Activated CD4-positive, alpha-beta memory T cell treated with anti-CD3 and anti-CD28 coated beads, Interleukin-2, amount 10 ng/mL, durations not matched to agents 7 days and 5 days (primary cell): ENCODE measurements at places on chromosomes 7 and 10.

DNA sequence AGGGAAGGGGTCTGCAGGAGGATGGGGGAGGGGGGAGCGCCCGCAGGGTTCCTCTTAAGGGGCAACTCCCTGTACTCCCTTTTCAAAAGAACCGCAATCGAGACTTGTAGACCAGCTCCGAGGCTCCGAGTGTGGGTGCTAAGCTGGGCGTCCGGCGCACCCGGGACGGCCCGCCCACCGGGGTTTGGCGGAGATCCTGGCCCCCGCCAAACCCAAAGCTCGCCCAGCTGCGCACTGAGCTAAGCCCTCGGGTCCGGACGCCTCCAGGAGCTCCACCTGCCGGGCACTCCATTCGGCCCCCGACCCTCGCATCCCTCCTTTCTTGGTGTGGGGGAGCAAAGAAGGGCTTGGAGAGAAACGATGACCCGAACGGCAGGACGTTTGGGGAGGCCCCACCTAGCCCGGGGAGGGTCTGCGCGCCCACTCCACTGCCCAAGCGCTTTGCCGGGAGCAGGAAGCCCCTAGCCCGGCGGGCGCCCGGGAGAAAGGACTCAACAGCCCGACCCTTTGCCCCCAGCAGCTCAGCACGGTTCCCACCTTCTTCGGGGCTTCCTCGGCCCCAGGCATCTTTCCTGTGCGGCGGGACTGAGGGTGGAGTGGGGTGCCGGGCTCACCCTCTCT, 651 bp downstream of the AFAP1L2 start:
- no peak for DNase-seq

- no peak for DNase-seq
Measured at GRCh38 chr7:84735677-84736076, 451.2 kb downstream of the SEMA3D start.

DNA sequence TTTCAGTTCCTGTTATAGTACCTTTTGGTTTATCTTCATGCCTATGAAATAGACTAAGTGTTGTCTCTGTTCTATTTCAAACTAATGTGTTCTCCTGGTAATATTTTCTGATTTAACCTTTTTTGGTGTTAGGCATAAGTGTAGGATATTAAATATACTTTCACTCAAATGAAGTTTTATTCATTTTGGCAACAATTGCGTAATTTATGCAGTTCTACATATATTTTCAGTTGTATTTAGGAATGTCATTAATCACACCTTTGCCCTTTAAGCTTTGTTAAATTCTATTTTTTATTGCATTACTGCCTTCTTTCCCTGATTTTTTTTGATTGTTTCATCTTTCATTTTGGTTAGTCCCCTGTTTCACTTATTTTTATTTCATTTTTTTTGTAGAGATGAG, 47.3 kb downstream of the RSBN1L start:
- no peak for DNase-seq

DNA sequence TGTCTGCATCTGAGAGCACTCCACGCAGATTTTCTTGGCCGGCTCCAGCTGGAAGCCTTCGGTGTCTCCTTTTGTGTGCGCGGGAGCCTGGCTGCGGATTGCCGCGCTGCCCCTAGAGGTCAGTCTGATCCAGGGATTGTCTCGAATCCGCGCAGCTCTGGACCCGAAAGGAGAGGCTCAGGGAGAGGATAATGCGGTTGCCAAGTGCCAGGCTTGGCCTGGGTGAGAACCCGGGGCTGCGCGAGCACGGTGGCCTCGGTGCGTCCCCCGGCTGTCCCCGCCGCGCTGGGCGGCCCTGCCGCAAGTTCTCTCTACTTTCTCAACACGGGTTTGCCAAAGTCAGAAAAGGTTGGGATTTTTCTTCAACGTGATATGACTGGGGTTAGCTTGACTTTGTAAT, 140.9 kb downstream of the ADCYAP1R1 start:
- no peak for DNase-seq

- DNase-seq = no peak
Measured at GRCh38 chr10:31940839-31941653, 12.4 kb upstream of the ARHGAP12 start.

- no peak for DNase-seq
Measured at GRCh38 chr7:104979167-104979841, 34.7 kb upstream of the KMT2E start.

- no peak for DNase-seq
Measured at GRCh38 chr10:102629661-102630614, 14.3 kb upstream of the TRIM8 start.

- no peak for DNase-seq
Measured at GRCh38 chr10:123769647-123770046, 103.5 kb downstream of the GPR26 start.

DNA sequence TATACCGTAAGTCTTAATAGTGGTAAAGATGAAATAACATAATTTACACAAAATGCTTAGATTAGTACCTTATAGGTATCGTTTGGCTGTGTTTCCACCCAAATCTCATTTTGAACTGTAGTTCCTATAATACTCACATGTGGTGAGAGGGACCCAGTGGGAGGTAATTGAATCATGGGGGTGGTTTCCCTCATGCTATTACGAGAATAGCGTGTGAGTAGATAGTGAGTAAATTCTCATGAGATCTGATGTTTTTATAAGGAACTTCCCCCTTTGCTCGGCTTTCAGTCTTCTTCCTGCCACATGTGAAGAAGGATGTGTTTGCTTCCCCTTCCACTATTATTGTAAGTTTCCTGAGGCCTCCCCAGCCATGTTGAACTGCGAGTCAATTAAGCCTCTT, 426.3 kb upstream of the POT1 start:
- no peak for DNase-seq

DNA sequence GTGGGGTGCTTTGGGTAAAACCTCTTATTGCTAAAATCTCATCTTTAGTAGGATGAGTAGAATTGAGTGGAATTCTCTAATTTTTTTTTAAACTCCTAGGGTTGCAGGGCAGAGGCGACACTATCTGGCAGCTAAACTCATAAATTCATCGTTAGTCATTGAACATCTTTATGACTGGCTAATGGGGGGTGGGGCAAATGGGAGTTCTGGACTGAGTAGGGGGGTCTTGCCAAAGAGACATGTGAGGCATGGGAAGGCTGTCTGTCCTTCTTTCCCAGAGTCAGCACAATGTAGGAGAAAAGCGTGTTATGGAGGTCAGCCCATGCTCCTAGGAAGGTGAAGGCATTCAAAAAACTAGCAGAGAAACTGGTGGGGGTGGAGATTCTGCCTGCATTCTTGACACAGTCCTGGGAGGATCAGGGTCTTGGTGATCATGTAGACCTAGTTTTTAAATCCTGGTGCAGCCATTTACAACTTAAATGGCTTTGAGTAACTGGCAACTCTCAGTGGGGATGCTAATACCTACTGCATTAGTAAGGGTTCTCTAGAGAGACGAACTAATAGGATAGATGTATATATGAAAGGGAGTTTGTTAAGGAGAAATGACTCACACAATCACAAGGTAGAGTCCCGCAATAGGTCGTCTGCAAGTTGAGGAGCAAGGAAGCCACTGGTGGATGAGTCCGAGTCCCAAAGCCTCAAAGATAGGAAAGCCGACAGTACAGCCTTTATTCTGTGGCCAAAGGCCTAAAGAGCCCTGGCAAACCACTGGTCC, 47.7 kb downstream of the EMX2 start:
- DNase-seq = no peak

DNA sequence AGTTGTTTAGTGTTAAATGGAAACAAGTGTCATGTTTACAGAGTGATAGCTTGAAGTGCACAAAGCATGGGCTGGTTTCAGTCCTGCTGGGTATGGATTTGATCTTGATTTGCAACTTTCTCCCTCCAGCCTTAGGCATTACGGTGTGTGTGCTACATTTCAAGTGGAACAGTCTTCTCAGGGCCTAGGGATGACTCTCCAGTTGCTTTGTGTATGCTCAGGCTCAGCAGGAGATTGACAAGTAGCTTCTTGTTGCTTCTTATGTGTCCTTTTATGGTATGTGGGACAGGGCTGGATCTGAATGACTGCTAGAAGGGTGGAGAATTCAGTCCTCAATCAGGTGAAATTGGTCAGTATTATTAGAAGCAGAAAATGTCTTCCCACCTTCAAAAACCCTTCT, 51.3 kb upstream of the PLEKHA1 start:
- DNase-seq = no peak

DNA sequence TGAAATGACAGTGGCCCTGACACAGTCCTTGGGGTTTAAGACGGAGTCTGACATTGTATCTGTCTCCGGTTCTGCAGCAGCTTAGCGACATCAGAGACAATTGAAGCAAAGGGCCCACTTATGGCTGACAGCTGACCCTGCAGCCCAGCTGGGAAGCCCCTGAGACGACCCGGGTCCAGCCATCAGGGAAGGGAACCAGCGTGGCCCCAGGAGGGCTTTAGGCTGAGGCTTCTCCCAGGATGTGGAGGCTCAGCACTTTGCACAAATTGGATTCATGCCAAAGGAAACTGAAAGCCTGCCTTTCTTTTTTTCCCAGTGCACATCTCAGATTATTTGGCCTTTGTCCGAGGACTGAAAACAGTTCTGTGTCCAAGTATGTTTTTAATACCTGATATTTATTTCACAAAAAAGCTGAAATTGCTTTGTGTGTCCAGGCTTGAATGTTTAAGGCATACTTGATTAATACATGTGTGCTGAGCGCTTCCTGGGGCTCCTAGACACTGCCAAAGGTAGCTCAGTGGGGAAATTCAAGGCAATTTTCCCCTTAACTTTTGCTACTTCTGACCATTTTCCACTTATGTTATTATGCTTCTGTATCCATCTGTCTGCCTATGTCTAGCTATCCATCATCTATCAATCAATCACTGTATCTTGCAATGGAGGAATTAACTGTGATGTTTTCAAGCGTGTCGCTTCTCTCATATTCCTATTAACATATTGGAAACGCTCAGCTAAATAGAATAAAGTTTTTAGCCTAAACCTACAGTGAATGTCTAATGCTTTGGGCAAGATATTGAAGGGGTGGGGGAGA, 34.8 kb downstream of the KLF6 start:
- DNase-seq = no peak

GRCh38 chr7:151138153-151138851, 29.2 kb downstream of the GBX1 start:
- no peak for DNase-seq

GRCh38 chr10:68831961-68832455, 4.7 kb downstream of the STOX1 start:
- no peak for DNase-seq
